ENCODE measurements at places on chromosomes 5 and 9.

GRCh38 chr5:107450531-107450930, 220.2 kb downstream of the EFNA5 start:
- DNase-seq = no peak

GRCh38 chr9:11966786-11967185, 726.4 kb upstream of the TYRP1 start:
- DNase-seq = no peak

GRCh38 chr9:123337971-123338370, 18.0 kb upstream of the CRB2 start:
- no peak for DNase-seq

DNA sequence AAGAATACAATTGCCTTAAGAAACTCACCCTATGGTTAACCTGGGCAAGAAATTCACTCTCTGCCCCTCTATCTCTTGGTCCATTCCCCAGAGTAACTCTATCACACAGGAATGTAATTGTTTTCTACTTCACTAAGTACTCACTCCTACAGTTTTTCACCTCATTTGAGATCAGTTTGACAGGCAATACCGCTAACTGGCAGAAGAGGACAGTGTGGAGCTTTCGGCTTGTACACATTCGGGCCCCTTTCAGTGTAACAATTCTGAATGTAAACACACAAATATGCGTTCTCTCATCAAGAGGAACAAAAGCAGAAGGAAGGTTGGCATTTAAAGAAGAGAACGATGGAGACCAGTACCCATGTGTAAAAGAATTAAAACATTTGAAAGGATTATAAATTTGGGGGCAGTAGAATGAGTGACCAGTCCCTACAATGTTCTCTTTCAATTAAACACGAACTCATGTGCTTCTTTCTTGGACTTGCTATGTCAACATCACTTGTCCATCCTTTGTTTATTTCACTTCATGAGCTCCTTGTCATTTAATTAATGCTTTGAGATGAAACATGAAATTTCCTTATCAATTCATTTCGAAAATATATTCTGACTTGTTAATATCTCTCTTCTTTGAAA, 188.5 kb upstream of the GRAMD2B start:
- peak; percentile 30 for DNase-seq

- DNase-seq = no peak
These were observed 75.2 kb downstream of the PHF2 start for GRCh38 chr9:93651521-93651950.

GRCh38 chr5:134143944-134144941, 29.8 kb downstream of the TCF7 start:
- no peak for DNase-seq

- no peak for DNase-seq
These were observed 206.1 kb downstream of the PRELID2 start for GRCh38 chr5:145629047-145629446.

- no peak for DNase-seq
These were observed 56.7 kb upstream of the NAA35 start for GRCh38 chr9:85884256-85884655.

- no peak for DNase-seq
These were observed 34.0 kb downstream of the GLRX start for GRCh38 chr5:95788493-95788892.

- DNase-seq = no peak
These were observed 341.1 kb downstream of the ZSWIM6 start for GRCh38 chr5:61673007-61673735.

GRCh38 chr9:129291041-129291501, 113.0 kb upstream of the IER5L start:
- DNase-seq = no peak

GRCh38 chr5:176521699-176522263, 15.4 kb downstream of the RNF44 start:
- no peak for DNase-seq

DNA sequence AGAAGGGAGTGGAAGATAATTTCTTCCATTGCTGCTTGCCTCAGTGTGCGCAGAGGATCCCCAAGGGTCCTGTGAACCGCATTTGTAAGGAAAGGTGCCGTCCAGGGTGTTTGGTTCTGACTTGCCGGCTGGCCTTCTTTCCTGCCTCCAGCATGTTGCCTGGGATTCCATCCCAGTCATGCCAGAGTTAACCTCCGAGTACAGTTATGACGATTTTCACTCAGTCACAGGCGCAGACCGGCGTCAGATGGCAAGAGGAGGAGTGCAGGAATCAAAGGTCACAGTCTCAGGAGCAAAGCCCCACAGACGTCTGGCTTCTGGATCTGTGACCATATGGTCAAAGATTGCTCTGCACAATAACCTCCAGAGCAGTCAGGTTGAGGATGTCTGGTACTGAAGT, 5.9 kb upstream of the GADD45G start:
- DNase-seq = peak; percentile 75

- no peak for DNase-seq
These were observed 102.3 kb downstream of the ATP10B start for GRCh38 chr5:160749682-160750081.

Measured in glutamatergic neuron (in vitro differentiated cells).